ENCODE measurements at places on chromosomes 2 and 18. TPM values are rescaled to one million over a fixed set of nuclear protein-coding genes. Genes with fewer than 3 reads are reported as not detected.

Gene PDCD1
- total RNA-seq = 34.3 TPM

DNA sequence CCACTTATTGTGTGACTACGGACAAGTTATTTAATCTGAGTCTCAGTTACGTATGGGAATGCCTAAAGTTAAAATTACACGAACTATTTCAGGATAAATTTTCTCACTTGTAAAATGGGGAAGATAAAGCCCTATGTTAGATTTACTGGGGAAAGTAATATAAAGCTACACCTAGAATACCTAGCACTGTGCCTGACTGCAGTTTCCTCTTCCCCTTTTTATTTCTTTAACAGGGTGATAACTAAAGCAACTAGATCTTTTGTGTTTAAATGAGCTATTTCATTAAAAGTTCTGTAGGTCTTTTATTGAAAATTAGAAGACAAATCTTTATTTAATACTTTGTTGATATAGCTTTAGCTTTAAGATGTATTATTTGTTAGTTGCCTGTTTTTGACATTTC is 5.0 kb downstream of the B3GNT2 start:
- no peak overlapping the region for H3K27ac ChIP-seq
- no peaks in the 10 kb centered on the region for H3K27me3 ChIP-seq
- no peaks in the 10 kb centered on the region for H3K36me3 ChIP-seq
- peaks cover 66% of the 10 kb centered on the region for H3K4me1 ChIP-seq
- no peak overlapping the region for H3K4me3 ChIP-seq

Gene TGFA
- 0.42 TPM for total RNA-seq

Gene ATOH8
- not detected for total RNA-seq

DNA sequence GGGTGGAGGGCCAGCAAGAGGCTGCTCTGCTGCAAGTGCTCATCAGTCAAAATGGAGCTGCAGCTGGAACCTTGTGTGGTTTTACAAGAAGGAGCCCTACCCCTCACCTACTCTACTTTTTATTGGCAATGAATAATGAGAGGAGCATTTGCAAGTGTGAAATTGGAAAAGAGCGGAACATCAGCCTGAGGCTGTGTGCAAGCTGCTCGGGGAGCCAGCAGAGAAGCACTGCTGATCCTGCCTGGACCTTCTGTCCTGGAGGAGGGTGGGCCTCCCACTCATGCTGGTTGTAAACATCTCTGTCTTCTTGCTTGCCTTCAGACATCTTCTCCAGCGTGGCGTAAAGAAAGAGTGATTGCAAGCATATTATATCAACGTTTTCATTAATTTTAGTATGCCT is 256.2 kb downstream of the DLGAP1 start:
- H3K27me3 ChIP-seq = no peaks in the 10 kb centered on the region
- no peak overlapping the region for H3K27ac ChIP-seq
- no peaks in the 10 kb centered on the region for H3K4me1 ChIP-seq
- H3K36me3 ChIP-seq = no peaks in the 10 kb centered on the region
- H3K4me3 ChIP-seq = no peak overlapping the region

GRCh38 chr2:85765081-85765731 is 11.4 kb downstream of the ATOH8 start:
- no peak overlapping the region for H3K27ac ChIP-seq
- no peaks in the 10 kb centered on the region for H3K36me3 ChIP-seq
- no peak overlapping the region for H3K4me3 ChIP-seq
- peaks cover 11% of the 10 kb centered on the region for H3K27me3 ChIP-seq
- no peak for DNase-seq

Gene COLEC12
- total RNA-seq = 0.04 TPM

DNA sequence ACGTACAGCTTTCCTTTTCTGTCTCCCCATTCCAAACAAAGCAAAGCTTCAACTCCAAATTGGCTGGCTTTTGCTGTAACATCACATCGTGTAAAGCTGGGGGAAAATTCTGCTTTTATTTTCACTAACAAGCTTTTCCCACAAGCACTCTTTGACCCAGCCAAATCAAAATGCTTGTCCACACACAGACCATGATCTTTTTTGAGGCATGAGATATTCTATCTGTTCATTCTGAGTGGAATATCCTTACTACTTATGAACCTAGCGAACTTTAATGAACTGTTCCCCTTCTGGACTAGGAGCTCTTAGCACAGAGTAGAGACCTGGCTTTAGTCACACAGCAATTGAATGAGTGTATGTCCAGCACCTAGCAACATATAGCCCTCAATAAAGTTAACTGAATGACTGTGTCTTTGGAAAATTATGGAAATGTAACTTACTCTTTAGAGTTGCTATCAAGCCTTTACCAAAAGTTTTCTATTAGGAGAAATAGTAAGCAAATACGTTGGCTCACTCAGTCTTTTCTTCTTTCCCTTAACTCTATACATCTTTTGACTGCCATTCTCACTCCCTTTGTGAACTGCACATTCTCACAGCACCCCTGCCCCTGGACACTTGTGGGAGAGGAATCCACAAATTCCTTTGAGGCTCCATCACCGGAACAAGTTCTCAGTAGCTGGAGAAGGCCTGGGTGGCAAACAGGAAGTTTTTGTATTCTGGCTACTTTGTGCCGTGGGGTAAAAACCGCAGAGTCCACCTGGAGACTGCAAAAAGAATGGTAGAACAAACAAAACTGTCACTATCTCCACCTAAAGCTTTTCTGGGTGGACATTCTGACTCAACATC is 1.3 kb upstream of the UBE2E3 start:
- H3K27me3 ChIP-seq = no peaks in the 10 kb centered on the region
- H3K4me3 ChIP-seq = peak overlapping the region; percentile 52
- DNase-seq = no peak
- no peak overlapping the region for H3K27ac ChIP-seq

- H3K4me1 ChIP-seq = no peaks in the 10 kb centered on the region
- DNase-seq = no peak
- no peak overlapping the region for H3K4me3 ChIP-seq
- H3K27ac ChIP-seq = no peak overlapping the region
- H3K27me3 ChIP-seq = no peaks in the 10 kb centered on the region
These were observed 28.7 kb downstream of the GEMIN6 start for GRCh38 chr2:38806733-38807059.

Gene SP100
- 82.7 TPM for total RNA-seq

DNA sequence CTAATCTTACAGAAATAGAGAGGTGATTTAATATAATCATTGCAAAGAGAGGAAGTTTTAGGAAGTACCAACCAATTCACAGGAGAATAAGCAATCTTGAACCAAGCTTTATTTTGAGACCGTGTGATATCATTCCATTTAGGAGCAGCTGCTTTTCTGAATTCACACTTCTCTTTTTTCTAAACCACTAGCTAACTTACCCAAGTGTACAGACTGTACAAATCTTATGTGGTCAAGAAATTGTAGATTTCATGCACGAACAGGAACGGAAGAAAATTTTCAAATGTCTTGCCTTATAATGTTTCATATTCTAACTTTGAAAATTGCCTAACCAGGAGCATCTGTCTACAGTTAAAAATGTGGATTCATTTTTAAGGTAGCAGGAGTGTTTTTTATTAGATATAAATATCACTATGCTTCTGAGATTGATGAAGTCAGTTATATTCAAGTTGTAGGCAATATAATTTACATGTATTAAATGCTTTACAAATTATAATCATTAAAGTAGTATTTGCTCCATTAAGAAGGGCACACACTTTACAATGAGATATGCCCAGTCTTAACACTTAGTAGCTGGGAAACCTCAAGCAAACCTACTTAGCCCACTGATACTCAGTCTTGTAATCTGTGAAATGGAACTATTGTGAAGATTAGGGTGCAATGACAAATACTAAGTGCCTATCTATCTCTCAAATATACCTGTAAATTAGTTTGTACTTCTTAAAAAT is 302.2 kb upstream of the STON1 start:
- no peaks in the 10 kb centered on the region for H3K4me1 ChIP-seq
- no peak for DNase-seq
- no peaks in the 10 kb centered on the region for H3K27me3 ChIP-seq
- no peaks in the 10 kb centered on the region for H3K36me3 ChIP-seq
- H3K4me3 ChIP-seq = no peak overlapping the region

Gene PRR30
- total RNA-seq = not detected

GRCh38 chr2:100066246-100066645 is 76.1 kb downstream of the AFF3 start:
- no peaks in the 10 kb centered on the region for H3K36me3 ChIP-seq
- H3K4me3 ChIP-seq = no peak overlapping the region
- H3K27ac ChIP-seq = no peak overlapping the region
- H3K27me3 ChIP-seq = no peaks in the 10 kb centered on the region
- H3K4me1 ChIP-seq = peaks cover 4% of the 10 kb centered on the region

- no peaks in the 10 kb centered on the region for H3K36me3 ChIP-seq
- H3K27ac ChIP-seq = no peak overlapping the region
- no peaks in the 10 kb centered on the region for H3K4me1 ChIP-seq
These were observed 34.6 kb downstream of the ZNF516 start for GRCh38 chr18:76460482-76460881.

DNA sequence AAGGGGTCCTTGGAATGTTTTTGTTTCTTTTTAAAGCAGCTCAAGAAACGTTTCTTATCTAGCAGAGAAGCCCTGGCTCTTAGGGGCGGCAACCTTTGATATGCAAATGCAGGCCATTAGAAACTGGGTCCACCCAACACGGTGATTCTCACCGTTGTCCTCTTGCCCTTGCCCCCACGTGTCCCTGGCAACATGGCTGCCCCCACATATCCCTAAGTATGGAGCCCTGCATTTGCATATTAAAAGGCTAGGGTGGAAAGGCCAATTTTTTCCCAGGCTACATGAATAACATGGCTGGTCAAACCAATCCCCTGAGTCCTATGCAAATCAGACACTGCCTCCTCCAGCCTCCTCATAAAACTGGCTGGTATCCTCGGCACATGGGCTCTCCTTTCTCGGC is 230.1 kb upstream of the SPOPL start:
- H3K27me3 ChIP-seq = no peaks in the 10 kb centered on the region
- no peak for DNase-seq
- no peaks in the 10 kb centered on the region for H3K4me1 ChIP-seq

GRCh38 chr2:32591669-32592463 is 36.0 kb upstream of the TTC27 start:
- DNase-seq = no peak
- no peaks in the 10 kb centered on the region for H3K27me3 ChIP-seq
- no peak overlapping the region for H3K4me3 ChIP-seq
- no peaks in the 10 kb centered on the region for H3K36me3 ChIP-seq
- H3K27ac ChIP-seq = no peak overlapping the region

- no peak overlapping the region for H3K27ac ChIP-seq
- no peaks in the 10 kb centered on the region for H3K27me3 ChIP-seq
- peaks cover 76% of the 10 kb centered on the region for H3K4me1 ChIP-seq
These were observed 3.7 kb downstream of the MYL12B start for GRCh38 chr18:3265564-3266033.

- H3K4me1 ChIP-seq = no peaks in the 10 kb centered on the region
- no peaks in the 10 kb centered on the region for H3K36me3 ChIP-seq
- H3K27me3 ChIP-seq = no peaks in the 10 kb centered on the region
- no peak overlapping the region for H3K27ac ChIP-seq
- H3K4me3 ChIP-seq = no peak overlapping the region
- DNase-seq = no peak
These were observed 18.0 kb downstream of the COLEC11 start for GRCh38 chr2:3612639-3613523.

DNA sequence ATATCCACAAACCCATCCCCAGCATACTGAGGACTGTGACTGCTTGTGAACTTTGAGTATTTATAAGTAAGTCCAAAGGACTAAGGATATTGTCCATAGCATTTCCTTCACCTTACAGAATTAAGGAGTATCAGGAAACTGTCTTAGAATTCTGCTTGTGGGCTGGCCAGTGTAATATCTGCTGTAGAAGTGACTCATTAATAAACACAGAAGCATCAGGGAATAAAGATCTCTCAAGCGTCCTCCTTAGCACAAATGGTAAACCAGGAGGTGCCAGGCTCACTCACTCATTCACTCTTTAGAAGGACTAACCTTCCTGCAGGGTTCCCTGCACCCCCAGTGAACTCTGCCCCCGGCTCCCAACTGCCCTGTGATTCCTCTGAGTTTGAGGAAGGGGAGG is 31.0 kb downstream of the CCDC68 start:
- DNase-seq = no peak
- no peaks in the 10 kb centered on the region for H3K36me3 ChIP-seq
- no peak overlapping the region for H3K4me3 ChIP-seq
- no peak overlapping the region for H3K27ac ChIP-seq

Gene UGT1A1
- not detected for total RNA-seq

Gene ASB18
- not detected for total RNA-seq

DNA sequence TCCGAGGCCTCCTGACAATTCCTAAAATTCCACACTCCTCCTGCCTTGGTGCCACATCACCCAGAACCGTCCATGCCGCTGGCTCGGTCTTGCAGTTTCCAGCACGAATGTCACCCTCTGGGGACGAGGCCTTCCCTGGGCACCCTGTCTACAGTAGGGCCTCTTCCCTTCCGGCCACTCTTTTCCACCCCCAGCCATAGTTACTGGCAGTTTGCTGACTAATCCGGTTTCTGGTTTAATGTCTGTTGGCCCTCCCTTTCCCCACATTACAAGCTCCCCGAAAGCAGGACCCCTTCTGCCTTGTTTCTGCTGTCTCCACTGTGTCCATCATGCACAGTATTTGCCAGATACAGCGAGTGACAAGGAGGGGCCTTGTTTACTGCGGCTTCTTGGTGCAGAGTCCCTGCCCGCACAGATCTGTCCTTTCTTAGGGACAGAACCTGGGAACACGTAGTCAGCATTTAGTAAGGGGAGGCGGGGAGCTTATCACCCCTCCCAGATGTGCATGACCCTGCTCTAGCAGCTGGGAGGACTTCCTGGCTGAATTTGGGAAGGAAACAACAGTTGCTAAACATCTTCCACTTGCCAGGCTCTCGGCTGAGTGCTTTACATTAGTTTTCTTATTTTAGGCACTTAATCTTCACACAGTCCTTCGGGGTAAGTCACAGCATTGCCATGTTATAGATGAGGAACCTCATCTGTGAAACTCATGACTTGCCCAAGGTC is 23.6 kb upstream of the CATIP start:
- no peaks in the 10 kb centered on the region for H3K27me3 ChIP-seq
- H3K4me3 ChIP-seq = no peak overlapping the region
- DNase-seq = no peak

Gene C1QL2
- not detected for total RNA-seq

GRCh38 chr2:96207774-96208142 is 869 bp downstream of the STARD7 start:
- peak overlapping the region; percentile 82 for H3K27ac ChIP-seq
- H3K4me3 ChIP-seq = peak overlapping the region; percentile 96
- no peak for DNase-seq
- H3K27me3 ChIP-seq = no peaks in the 10 kb centered on the region

Gene STON1
- total RNA-seq = 0.89 TPM

Gene IL36B
- not detected for total RNA-seq

GRCh38 chr2:54048117-54048785 is 67.2 kb upstream of the ACYP2 start:
- H3K4me1 ChIP-seq = peaks cover 10% of the 10 kb centered on the region
- H3K4me3 ChIP-seq = no peak overlapping the region
- DNase-seq = no peak

DNA sequence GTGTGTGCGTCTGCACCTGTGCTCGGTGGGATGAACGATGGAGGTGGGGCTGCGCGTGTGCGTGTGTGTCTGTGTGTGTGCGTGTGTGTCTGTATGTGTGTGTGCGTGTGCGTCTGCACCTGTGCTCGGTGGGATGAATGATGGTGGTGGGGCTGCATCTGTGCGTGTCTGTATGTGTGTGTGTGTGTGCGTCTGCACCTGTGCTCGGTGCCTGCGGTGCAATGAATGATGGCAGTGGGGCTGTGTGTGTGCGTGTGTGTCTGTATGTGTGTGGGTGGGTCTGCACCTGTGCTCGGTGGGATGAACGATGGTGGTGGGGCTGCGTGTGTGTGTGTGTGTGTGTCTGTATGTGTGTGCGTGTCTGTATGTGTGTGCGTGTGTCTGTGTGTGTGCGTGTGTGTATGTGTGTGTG is 48.5 kb upstream of the CTDP1 start:
- no peak overlapping the region for H3K27ac ChIP-seq
- no peaks in the 10 kb centered on the region for H3K36me3 ChIP-seq
- no peaks in the 10 kb centered on the region for H3K27me3 ChIP-seq
- no peaks in the 10 kb centered on the region for H3K4me1 ChIP-seq
- H3K4me3 ChIP-seq = no peak overlapping the region
- DNase-seq = no peak
